ENCODE measurements at places on chromosomes 1 and 21. TPM values are rescaled to one million over a fixed set of nuclear protein-coding genes. Genes with fewer than 3 reads are reported as not detected.

CTNNBIP1 gene
- total RNA-seq, result 17.0 TPM

CHODL gene
- 2.4 TPM for total RNA-seq

ADAMTS5 gene
- total RNA-seq, result 27.0 TPM

VSIG8 gene
- not detected for total RNA-seq

DNA sequence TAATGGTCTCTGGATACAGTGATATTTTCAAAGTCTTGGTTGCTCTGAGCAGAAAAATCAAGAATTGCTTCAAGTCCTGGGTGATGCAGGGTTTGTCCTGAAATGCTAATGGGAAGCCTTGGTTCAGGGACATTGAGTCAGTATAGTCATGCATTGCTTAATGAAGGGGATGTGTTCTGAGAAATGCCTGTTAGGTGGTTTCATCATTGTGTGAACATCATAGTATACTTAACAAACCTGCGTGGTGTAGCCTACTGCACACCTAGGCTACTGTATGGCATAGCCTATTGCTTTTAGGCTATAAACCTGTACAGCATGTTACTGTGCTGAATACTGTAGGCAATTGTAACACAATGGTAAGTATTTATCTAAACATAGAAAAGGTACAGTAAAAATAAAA, 36.4 kb downstream of the TBCE start:
- no peaks in the 10 kb centered on the region for H3K36me3 ChIP-seq
- no peak overlapping the region for H3K4me3 ChIP-seq
- no peak overlapping the region for H3K27ac ChIP-seq

GRCh38 chr21:43012596-43012995, 38.2 kb downstream of the PKNOX1 start:
- no peak for DNase-seq
- no peak overlapping the region for H3K4me3 ChIP-seq
- H3K36me3 ChIP-seq, result peaks cover 95% of the 10 kb centered on the region
- H3K4me1 ChIP-seq, result no peaks in the 10 kb centered on the region

- DNase-seq, result no peak
- H3K4me1 ChIP-seq, result no peaks in the 10 kb centered on the region
These were observed 15.4 kb upstream of the TENT5C start for GRCh38 chr1:117590273-117590925.

- no peak for DNase-seq
- no peaks in the 10 kb centered on the region for H3K27me3 ChIP-seq
- no peak overlapping the region for H3K4me3 ChIP-seq
These were observed 45.0 kb downstream of the NPHP4 start for GRCh38 chr1:5947071-5947821.

Measured in esophagus muscularis mucosa (tissue), 4 donors.